Astrocyte of the spinal cord (primary cell): ENCODE measurements at places on chromosomes 16 and 17.

GRCh38 chr17:82647593-82648164 lies 565 bp downstream of the WDR45B start:
- DNase-seq: no peak

DNA sequence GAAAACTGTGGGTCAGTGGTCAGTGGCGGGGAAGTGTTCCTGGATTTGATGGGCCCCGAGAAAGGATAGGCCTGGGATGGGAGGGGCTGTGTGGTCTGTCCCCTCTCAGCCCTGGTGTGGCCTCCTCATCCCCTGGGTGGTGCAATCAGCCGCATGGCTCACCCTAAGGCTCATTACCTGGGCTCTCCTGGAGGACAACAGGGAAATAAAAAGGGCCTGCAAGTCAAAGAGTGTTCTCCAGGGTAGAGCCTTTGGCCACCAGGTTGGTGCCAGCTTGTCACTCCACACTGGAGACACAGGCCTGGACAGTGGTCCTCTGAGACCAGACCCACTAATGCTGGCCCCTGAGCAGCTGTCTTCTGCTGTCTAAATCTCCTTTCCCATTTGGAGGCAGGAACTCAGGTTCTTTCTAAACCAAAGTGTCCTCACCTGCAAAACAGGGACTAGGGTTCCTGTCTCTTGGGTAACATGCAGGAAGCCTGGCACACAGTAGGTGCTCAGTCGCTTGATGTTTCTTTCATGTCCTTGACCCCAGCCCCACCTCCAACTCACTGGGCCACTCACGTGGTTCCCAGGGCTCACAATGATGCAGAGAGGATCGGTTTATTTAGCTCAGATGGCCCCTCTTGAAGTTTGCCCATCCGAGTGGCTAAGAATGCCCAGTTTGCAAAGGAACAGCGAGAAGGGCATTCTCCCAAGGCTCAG lies 2.4 kb downstream of the NDRG4 start:
- DNase-seq: no peak

GRCh38 chr16:88754912-88755744 lies 29.9 kb downstream of the PIEZO1 start:
- peak; percentile 56 for DNase-seq

GRCh38 chr16:88005968-88006367 lies 54.7 kb downstream of the BANP start:
- no peak for DNase-seq

GRCh38 chr17:4908301-4908700 lies 5.4 kb upstream of the CHRNE start:
- peak; percentile 16 for DNase-seq

GRCh38 chr17:4585638-4585994 lies 1.3 kb downstream of the SMTNL2 start:
- DNase-seq: no peak

GRCh38 chr17:39283896-39284295 lies 58.2 kb upstream of the STAC2 start:
- DNase-seq: no peak

GRCh38 chr16:48918520-48919258 lies 308.7 kb upstream of the N4BP1 start:
- DNase-seq: no peak

DNA sequence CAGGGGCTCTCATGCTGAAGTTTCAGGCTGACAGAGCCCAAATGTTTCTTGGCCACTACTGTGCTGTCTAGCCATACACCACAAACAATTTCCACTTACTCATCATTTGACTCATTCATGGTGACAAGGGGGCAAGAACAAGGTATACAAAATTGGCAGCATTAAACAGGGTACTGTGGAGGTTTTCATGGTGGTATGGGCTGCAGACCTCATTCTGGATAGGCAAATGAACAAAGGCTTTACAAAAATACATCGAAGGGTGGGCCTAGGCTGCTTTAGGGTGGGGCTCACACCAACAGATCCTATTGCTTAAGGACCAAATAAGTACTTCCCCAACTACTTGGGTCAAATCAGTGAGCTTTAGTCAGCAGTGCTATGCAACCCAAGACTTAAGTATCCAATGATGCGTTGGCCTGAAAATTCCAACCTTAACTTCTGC lies 53.0 kb downstream of the N4BP1 start:
- peak; percentile 82 for DNase-seq

DNA sequence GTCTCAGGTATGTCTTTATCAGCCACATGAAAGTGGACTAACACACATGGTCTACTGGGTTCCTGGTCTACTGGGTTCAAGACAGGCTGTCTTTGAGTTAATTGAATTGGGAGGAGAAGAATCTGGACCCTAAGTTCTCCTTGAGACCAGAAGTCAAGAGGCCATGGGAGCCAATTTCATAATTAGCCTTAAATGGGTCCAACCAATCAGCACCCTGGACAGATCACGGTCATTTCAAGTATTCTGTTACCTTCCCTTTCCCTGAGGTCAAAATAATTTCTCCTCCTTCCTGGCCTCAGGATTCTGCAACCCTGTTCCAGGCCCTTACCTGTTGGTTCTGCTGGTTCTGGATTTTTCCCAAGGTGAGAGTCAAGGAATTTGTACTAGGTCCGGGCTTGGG lies 23.8 kb downstream of the OSBPL7 start:
- DNase-seq: no peak
